Activated T-helper 1 cell treated with Interleukin-2 at 50 U/mL for 16 hours (primary cell): ENCODE measurements at places on chromosomes 4 and X.

DNA sequence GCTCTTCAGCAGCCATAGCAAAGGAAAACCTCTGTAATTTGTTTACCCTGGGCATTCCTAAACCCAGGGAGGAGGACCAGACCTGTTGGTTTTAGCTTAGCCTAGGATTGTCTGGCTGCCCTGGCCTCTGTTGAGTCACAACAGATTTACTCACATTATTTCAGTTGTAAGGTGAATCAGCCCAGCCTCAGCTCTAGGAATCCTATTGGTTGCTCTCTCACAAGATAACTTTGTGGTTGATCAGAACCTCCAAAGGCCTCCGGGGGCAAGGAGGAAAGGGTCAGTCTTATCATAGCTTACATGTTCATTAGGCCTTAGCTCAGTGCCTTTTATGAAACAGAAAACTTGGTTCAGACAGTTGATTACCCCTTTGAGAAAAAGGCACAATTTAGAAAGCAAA, 41.0 kb downstream of the PDK3 start:
- DNase-seq, result no peak

DNA sequence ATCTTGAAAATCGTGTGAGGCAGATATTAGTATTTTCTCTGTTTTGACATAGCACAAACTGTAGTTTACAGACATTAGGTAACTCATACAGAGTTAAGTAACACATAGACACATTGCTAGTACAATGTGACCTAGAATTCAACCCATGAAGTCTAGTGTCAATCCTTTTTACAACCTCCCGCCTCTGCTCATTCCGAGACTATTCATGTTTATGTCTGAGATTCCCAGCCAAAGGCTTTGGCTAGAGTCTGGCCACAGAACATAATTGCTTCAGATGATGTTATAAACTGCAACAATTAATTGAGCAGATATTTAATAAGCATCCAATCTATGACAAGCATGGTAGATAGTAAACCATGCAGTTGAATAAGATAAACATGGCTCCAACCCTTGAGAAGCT, 841.0 kb downstream of the STIM2 start:
- DNase-seq, result no peak

GRCh38 chrX:17521871-17522693, 147.1 kb downstream of the NHS start:
- no peak for DNase-seq

DNA sequence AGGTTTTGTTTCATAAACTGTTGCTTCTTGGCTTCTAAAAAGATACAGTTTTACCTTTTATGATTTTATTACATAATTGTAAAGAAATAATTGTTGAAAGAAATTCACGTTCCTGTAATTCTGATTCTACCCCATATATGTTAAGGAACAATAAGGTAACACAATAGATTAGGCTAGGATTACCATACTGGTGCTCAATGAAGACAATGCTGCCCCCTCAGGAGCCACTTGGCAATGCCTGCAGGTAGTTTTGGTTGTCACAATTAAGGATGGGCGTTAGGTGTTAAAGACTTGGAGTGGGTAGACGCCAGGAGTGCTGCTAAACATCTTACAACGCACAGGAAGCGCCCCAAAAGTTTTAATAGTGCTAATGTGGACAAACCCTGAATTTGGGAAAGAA, 133.2 kb downstream of the NLGN4X start:
- no peak for DNase-seq

DNA sequence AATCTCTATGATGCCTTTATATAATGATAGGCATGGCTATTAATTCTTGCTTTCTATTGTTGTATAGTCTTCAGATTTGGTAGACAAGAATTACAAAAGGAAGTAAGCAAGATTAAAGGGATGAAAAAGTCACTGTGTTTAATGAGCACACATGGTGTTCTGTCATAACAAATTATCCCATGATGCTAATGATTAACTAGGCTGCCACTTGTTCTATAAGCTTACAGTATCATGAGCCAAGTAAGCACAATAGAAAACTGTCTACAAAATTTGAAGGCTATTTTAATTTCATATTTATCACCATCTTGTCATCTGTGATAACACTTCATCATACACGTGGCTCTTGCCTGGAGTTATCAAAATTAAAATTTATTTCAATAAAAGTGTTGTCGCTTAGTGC, 466.7 kb downstream of the GASK1B start:
- no peak for DNase-seq

- no peak for DNase-seq
These were observed 930.2 kb upstream of the DIAPH2 start for GRCh38 chrX:95754411-95754810.

DNA sequence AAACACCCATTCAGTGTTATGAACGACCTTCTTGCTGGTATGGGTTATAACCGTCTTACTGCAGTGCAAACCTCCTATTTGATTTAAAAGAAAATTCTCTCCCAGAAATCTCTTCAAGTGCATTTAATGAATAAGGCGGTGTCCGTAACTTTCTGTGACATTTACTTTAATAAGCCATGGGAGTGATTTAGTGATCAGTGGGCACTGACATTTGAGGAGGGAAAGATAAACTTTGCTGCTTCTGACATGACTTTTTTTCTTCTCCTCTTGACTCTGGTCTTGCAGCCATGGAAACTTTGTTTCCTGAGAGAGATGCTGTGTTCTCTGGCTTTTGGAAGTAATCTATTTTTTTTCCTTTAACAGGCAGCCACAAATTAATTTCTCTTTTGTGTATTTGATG, 106.1 kb downstream of the NHS start:
- DNase-seq, result no peak
